ENCODE measurements at places on chromosomes 7 and 10. TPM values are rescaled to one million over a fixed set of nuclear protein-coding genes. Genes with fewer than 3 reads are reported as not detected.

DNA sequence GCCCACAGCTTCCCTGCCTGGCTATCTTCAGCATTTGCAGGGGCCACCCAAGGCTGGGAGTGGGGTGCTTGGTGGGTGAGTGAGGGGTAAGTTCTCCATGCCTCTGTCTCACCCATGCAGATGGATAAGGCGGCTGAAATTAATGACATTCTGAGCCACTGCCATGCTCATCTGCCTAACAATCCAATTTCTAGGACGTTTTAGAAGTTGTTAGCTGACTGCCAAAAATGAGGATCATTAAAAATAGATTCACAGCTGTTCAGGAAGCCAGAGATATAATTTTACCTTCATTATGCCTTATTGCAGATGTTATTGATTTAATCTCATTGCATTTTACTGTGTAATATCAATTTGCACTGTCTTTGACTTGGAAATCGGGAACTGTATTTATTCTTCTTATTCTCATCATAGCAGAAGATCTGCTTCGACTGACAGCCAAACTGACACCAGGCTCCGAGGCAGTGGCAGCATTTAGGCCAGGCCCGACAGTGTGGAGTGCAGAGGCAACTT, 334.4 kb upstream of the NPVF start:
- DNase-seq = no peak

DNA sequence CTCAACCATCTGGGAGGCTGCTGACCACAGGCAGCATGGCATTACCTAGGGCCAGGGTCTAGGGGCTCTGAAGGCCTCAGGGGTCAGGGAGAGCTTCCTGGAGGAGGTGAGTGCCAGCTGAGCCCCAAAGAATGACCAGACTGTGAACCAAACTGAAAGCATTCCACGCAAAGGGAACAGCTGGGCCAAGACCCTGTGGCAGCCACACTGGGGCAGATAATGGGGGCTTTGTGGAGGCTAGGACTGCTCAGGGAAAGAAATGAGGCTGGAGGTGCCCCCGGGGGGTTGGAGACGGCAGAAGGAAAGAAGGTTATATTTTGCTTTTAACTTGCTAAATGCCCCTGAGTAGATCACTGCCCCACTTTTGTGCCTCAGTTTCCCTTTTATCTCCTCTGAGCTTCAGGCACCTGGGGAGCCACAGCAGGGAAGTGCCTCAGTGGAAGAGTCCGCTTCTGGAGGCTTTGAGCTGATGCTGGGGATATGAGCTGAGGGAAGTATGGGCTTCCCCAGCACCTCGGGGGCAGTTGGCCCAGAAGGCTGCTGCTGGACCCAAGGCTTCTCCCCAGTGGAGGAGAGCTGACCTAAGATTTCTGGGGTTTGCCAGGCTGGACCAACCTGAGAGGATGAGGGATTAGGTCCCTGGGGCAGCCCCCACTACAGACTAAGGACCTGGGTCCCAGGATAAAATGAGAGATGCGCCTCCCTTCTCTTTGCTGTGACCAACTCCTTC, 57.8 kb downstream of the ZMIZ1 start:
- no peak for DNase-seq

DNA sequence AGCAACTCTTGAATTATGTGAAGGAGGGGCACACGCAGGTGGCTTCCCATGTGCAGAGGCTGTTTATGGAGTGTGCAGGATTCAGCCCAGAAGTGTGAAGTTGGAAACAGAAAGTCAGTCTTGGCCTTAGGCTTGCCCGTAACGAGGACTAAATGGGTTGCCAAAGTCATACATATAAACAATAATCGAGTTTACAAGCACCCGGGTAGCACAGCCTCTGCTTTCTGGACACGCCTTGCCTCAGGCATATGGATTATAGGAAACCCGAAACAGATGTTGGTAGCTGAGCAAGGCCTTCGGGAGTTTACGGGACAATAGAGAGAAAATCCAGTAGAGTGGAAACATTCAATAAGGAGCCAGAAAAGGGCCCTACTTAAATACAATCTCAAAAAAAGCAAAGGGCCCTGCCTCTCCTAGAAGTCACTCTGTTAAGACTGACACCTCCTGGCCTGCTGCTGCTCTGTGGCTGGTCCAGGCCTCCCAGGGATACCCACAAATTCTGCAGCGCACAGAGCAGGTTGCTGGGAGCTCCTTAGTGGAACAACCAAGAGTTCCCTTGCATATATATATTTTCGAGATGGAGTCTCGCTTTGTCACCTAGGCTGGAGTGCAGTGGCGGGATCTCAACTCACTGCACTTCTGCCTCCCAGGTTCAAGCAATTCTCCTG, 48.5 kb downstream of the SMKR1 start:
- no peak for DNase-seq

DNA sequence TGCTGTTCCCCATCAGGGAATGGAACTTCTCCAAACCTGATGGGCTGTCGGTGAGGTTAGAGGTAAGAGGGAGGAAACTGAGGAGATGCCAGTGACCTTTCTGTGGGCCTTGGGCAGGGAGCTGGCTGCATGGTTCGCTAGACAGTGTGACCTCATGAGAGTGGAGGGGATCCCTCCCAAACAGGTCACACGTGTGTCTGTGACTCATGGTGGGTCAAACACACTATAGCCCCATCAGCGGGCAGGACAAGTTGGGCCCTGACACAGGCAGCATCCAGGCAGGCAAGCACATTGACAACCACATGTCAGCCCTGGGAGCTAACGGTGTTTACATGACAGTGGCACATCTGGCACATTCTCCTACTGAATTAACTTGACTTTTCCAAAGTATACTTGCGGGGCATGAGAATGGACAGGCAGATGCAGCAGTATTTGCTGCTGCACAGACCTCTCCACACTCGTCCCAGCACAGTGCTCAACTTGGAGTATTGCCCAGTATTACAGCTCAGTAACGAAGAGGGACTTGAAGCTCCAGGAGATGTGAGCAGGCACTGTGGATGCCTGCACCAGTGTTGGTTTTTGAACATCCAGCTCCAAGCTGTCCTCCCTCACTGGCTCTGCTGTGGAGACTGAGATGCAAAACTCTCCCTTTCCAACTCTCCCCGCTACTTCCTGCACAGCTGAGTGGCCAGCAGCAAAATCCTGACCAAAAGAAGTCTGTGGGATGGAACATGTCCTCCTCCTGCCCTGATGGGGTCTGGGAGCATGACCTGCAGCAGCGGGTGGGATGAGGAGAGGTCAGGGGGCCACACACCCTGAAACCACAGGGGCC, 199.6 kb downstream of the WDR37 start:
- DNase-seq = no peak

DNA sequence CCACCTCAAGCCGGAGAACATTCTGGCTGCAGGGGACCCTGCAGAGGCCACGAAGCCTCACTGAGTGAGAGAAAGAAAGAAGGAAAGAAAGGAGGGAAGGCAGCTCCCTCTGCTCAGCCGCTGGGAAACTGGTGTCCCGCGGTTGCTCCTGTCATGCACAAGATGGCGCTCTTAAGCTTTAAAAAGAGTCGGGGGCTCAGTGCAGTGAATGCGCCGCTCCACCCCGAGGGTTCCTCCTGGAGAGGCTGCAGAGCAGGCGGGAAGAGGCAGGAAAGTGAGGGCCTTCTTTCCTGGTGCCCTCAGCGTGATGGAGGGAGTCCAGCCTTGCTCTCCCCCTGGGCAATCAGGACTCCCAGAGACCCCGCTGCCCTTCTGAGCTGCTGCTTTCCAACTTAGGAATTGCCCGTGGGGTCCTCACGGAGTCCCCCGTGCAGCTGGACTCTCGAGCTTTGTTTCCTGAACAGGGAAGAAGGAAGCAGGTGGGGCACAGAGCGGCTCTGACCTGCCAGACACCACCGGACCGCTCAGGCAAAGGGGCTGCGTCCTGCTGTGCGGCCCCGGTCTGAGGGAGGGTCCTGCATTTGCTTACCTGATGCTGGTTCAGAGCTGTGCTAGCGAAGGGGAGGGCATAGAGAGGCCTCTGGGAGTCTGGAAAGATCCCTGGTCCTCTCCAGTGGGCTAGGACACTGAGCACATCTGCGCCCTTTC, 141.9 kb upstream of the MKI67 start:
- no peak for DNase-seq

- DNase-seq = no peak
Measured at GRCh38 chr7:25944777-25945515, 207.1 kb upstream of the NFE2L3 start.

GRCh38 chr10:89553064-89553734, 17.8 kb upstream of the SLC16A12 start:
- DNase-seq = no peak

The CALCR gene
- total RNA-seq = not detected

All from CD4-positive, alpha-beta memory T cell (primary cell).